ENCODE measurements at places on chromosomes 5 and 9. TPM values are rescaled to one million over a fixed set of nuclear protein-coding genes. Genes with fewer than 3 reads are reported as not detected.

DNA sequence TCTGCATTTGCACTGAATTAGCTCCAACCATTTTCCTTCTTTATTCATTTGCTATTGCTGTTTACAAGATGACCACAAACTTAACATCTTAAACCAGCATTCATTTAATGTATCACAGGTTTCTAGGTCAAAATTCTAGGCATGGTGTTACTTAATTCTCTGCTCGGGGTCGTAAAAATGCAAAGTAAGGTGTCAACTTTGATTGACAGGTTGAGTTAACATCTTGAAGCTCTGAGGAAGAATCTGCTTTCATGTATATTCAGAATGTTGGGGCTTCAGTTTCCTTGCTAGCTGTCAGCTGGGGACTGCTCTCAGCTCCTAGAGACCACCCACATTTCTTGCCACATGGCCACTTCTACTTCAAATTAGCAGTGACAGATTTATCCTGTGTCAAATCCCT is 348.7 kb upstream of the GRIN3A start:
- no peak for DNase-seq

GRCh38 chr5:94776167-94776566 is 157.7 kb downstream of the SLF1 start:
- DNase-seq = no peak

GRCh38 chr9:134686896-134687295 is 45.3 kb downstream of the COL5A1 start:
- DNase-seq = no peak

GKAP1 gene
- 18.8 TPM for polyA plus RNA-seq

C5orf52 gene
- polyA plus RNA-seq = not detected

PCDHB3 gene
- 2.6 TPM for polyA plus RNA-seq

DNA sequence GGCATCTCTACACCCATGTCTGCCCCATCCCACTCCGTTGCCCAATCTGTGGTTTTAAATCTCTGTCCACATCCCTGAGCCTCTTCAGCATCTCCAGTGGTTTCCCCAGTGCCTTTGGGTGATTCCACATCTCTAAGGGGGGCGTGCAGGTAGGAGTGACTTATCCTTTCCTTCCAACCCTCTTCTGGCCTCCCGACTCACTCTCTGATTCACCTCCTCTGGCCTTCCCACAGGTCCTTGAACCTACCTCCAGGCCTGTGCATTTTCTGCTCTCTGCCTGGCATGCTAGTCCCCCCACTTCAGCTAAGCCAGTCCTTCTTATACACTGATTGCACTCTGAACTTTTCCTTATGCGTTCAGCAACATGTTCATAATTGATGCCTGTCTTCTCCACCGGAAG is 99.0 kb downstream of the RALGPS1 start:
- no peak for DNase-seq

PCDHA10 gene
- 0.51 TPM for polyA plus RNA-seq

GRCh38 chr5:168468836-168469235 is 17.4 kb upstream of the RARS1 start:
- DNase-seq = no peak

GRCh38 chr9:136603216-136603615 is 57.4 kb upstream of the NOTCH1 start:
- no peak for DNase-seq

GRCh38 chr9:976943-977837 is 735 bp downstream of the DMRT3 start:
- DNase-seq = no peak

GRCh38 chr5:75729321-75729720 is 12.1 kb upstream of the POC5 start:
- DNase-seq = no peak

- no peak for DNase-seq
Observed at GRCh38 chr5:168313596-168314204, 22.3 kb downstream of the WWC1 start.

Data from right renal cortex interstitium (tissue), 3 donors.